Fibroblast of upper back skin (primary cell): ENCODE measurements at places on chromosomes 1 and 21.

DNA sequence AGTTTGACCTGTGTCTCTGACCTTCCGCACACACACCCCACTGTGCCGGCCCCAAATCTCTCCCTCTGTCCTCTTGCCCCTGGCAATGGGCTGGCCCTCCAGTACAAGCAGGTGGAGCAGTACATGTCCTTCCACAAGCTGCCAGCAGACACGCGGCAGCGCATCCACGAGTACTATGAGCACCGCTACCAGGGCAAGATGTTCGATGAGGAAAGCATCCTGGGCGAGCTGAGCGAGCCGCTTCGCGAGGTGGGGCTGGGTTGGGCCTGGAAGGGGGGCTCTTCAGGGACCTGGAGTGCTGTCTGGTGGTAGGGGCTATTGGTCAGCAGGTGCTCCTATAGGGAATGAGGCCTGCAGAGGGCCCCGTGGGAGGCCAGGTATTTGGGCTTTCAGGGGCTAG lies 7.8 kb downstream of the HCN3 start:
- DNase-seq: no peak

GRCh38 chr1:227869851-227870305 lies 54.4 kb downstream of the PRSS38 start:
- DNase-seq: peak; percentile 74

DNA sequence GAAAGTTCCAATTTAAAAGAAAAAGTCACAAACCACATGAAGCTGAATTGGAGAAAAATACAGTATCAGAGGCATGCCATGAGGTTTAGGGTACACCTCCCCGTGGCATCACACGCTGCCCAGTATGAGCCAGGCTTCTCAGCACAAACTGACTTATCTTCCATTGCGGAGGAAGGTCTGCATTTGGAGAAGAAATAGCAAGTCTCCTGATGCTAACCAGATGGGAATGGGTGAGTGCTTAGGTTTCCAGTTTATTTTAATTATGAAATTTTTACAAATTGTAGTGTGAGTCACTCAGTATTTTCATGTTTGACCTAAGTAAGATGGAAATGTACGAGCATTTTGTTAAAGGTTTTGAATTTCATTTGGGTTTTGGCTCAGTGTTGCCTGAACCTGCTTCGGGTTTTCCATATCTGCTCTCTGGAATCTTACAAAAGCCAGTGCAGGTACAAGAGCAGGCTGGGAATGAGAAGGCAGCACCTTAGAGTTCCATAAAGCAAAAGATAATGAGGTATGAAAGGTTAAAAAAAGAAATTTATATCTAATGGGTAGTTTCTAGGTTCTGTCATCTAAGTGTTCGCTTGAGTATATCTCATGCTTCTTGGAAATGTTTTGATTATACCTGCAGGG lies 213.9 kb downstream of the PATJ start:
- DNase-seq: no peak

DNA sequence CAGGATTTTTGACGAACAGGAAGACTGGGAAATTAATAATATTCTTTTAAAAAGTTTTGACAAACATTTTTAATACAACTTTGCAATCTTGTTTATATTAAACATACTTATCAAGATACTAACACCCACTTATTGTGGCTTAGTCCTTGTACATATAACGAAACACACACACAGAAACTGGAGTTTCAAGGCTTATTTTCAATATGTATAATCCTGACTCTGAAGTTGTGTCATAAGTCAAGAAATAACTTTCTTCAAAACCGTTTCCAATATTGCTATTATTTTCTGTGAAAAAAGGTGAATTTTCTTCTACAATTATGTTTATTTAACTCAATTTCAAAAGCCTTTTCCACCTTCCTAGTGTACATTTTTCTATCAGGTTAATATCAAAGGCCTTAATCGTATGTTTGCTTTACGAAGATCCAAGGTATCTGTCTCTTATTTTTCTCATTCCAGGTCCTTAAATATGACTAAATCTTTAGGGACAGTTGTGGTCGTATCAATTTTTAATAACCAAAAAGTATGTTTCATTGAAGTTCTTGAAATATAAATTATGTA lies 1.8 kb downstream of the CDKN2C start:
- no peak for DNase-seq
